Fibroblast of mammary gland (primary cell): ENCODE measurements at places on chromosomes 12 and 14.

- DNase-seq: peak; percentile 14
Measured at GRCh38 chr14:37037636-37038387, 134.6 kb downstream of the SLC25A21 start.

GRCh38 chr14:100398044-100398443 lies 74.9 kb downstream of the SLC25A47 start:
- no peak for DNase-seq

GRCh38 chr14:90384543-90384911 lies 12.3 kb upstream of the CALM1 start:
- DNase-seq: peak; percentile 53

DNA sequence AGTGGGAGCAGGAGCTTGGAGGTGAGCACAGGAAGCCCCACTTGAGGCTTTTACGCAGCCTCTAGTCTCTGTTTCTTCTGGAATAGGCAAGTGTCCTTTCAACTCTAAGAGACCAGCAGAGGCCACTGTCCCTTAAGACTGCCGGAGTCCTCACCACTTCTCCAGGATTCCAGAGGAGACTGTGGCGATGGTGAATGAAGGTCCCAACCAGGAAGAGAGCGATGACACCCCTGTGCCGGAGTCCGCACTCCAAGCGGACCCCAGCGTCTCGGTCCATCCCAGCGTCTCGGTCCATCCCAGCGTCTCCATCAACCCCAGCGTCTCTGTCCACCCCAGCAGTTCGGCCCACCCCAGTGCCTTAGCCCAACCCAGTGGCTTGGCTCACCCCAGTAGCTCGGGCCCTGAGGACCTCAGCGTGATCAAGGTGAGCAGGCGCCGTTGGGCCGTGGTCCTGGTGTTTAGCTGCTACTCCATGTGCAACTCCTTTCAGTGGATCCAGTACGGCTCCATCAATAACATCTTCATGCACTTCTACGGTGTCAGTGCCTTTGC lies 442 bp downstream of the FLVCR2 start:
- DNase-seq: peak; percentile 63

DNA sequence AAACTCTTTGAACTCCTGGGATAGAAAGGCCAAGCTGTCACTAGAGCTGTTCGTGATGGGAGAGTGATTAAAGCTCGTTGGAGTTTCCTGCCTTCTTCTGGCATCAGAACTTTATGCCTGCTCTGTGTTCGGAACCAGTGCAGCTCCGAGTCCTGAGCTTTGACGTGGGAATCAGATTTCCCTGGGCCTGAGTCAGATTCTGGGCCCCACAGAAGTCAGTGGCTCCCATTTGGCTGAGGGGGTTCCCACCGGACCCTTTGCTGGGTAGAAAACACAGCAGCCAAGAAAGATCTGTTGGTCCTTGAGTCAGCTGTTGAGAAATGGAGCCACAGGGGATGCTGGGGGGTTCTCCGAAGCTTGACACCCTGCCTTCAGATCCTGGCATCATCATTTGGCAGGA lies 238.0 kb downstream of the CHST11 start:
- DNase-seq: peak; percentile 71

GRCh38 chr12:75432924-75433323 lies 42.0 kb downstream of the GLIPR1L2 start:
- DNase-seq: peak; percentile 9

- no peak for DNase-seq
Measured at GRCh38 chr14:29709490-29709889, 218.2 kb downstream of the PRKD1 start.

DNA sequence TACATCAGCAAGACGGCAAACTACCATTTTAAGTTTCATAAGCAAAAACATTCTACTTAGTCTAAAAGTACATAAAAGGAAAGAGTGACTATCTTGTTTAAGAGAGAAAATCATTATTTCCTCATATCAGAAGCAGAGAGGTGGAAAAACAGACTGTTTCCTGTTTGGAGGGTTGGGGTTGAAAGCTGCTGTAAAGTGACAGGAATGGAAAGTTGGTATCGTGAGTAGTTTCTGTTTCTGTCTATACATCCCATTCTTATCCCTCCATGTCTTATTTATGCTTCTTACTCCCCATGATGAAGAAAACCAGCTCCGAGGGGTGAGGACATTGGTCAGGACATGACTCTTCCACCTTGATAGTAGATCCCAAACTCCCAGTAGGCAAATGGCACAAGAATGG lies 216.5 kb downstream of the EGLN3 start:
- no peak for DNase-seq

DNA sequence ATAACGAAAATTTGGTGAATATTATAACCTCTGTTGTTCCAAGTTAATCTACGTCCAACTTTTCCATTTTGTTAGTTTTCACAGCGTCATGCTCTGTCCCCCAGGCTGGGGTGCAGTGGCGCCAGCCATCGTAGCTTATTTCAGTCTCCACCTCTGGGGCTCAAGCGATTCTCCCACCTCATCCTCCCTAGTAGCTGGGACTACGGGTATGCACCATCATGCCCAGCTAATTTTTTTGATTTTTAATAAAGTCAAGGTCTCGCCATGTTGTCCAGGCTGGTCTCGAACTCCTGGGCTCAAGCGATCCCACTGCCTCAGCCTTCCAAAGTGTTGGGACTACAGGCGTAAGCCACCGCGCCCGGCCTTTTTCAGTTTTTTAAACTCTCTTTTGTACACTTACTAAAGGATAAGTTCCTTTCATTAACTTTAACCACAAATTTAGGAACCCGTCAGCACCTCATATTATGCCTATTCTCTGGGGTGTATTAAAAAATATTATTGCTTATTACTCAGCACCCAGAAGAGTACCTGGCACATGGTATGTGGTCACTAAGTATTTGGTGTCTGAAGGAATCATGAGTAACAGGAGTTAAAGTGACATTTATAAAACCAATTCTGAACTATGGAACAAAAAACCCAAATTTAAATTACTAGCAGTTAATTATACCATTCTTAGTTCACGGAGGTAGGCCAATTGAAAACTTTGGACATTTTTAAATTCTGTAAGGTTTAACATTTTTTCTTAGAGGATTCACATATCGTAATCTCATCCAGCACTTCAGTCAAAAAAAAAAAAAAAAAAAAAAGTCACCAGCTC lies 925 bp upstream of the MIPOL1 start:
- peak; percentile 42 for DNase-seq

DNA sequence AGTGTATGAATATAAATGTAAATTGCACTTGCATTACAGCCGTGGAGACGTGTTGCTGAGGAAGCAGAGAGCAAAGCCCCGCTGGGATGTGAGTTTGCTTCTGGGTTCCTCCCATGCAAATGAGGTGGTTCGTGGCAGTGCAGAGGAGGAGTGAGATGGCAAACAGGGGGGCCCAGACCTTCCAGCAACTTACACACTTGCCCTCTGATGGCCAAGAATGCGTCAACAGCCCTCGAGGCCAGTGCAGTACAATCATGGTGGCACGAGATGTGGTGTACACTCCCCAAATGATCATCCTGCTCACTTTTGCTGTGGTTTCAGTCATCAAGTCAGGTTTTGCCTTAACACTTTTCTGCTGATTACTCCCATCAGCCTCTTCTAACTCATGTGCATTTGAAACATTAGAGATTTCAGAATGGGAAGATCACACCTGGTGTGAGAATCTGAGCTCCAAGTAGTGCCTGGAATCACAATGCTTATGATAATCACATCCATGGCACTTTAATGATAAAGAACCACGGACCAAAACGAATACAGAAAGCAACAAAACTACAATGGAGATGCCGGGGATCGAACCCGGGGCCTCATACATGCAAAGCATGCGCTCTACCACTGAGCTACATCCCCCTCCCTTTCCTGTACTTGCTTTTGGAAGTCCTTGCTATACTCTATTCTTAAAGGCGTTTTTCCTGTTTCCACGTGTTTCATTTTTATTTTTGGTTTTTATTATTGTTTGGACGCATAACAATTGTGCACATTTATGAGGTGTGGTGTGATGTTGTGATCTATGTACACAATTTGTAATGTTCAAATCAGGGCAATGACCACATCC lies 7.0 kb upstream of the UBC start:
- DNase-seq: peak; percentile 68

DNA sequence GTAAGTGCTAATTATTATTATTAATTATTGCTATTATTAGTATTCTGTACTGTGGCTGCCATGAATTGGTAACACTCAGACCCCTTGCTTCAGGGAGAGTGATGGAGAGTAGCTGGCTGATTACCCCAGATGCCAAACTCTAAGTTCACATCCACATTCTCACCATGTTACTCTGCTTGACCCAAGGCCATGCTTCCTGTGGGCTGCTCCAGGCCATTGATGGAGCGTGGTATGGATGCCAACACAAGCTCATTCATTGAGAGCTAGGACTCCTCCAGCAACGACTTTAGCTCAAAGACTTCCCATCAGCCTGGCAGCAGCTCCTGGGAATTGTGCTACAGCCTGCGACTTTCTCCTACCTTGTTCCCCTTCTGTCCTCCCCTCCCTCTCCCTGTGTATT lies 233.4 kb downstream of the MSRB3 start:
- DNase-seq: no peak

DNA sequence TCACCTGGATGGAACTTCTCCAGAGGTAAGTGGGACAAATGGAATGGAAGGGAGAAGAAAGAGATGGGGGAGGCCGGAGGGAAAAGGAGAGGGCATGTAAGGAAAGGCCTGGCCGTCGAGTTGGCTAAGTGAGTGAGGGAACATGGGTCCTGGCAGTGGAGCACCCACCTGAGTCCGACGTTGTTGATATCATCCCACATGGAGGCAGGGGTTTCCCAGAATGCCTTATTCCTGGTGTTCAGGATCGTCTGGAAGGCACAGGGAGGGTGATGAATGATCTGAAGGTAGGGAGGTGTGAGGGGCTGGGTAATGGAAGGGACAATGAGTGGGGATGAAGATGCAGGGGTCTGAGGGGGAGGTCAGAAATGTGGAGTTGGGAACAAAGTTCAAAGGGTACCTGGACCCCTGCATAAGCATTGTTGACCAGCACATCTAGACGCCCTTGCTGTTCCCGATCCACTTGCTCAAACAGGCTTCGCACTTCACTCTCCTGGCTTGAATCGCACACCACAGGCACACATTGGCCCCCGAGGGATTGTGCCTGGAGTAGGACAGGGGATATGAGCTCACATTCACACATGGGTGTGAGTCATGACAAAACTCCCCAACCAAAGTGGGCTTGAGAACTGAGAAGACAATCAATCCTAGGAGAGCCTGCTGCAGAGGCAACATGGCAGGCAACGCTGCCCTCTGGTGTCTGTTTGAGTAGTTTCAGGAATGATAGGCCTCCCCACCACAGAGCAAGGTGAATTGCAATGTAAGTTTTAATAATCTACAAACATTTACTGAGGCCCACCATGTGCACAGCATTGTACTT lies 3.0 kb downstream of the DHRS1 start:
- DNase-seq: peak; percentile 96

DNA sequence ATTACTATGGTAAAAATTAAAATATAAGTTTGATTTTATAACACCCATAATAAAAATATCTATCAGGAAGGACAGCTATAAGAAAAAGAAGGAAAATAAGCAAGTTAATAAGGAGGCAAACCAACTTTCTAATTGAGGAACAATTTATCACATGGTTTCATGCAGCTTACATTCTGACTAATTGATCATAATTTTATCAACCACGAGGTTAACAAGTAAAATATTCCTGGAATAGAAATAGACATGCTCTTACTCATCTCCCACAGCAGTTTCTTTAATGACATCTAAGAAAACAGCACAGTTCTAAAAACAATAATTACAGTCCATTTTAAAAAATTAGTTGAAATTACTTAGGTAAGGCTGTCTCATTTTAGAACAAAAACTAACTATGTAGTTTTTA lies 130.8 kb upstream of the KRR1 start:
- peak; percentile 57 for DNase-seq

DNA sequence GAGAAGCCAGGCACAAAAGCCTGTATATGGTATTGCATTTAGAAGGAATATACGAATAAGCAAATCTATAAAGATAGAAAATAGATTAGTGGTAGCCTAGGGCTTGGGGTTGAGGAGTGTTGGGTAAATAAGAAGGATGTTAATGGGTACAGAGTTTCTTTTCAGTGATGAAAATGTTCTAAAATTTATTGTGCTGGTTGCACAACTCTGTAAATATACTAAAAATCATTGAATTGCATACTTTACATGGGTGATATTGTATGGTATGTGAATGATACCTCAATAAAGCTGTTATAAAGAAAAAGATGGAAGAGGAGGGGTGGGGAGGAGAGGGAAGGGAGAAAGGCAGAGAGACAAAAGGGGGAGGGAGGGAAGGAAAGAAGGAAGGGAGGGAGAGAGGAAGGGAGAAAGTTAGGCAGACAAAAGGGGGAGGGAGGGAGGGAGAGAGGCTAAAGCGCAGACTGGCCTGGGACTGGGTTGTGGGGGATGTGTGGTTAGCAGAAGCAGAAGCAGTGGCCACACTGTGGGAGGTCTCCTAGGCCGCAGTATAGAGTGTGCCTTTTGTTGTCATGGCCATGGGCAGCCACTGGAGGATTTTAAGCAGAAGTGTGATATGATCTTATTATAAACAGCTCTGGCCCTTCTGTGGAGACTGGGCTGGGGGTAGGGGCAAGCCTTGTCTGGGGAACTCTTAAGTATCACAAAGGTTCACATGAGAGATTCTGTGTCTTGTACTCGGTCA lies 73.6 kb upstream of the ELK3 start:
- DNase-seq: no peak

DNA sequence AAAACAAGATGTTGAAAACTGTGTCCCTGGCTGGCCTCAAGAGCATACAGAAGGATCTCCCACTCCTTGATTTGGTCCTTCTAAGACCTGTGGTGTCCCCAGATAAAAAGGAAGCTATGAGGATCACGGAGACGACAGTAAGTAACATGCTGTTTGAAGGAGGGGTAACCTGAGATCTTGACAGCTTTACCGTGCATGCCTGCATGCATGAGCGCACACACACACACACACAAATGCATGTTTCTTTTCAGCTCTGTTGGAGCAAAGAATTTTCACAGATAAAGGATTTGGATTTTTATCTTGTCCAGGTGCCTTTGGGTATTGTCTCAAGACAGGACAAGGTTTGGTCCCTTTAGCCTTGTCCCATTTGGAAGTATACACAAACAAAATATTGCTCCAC lies 411.6 kb upstream of the CCDC196 start:
- DNase-seq: no peak

DNA sequence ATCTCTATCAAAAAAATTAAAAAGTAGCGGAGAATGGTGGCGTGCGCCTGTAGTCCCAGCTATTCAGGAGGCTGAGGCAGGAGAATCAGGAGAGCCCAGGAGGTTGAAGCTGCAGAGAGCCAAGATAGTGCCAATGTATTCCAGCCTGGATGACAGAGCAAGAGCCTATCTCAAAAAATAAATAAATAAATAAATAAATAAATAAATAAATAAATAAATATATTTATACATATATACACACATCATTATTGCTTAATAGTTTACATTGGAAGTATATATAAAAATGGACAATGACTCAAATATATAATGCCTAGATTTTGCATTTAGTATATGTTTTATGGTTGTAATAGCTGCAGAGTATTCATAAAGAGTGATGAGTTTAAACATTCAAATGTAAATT lies 53.1 kb downstream of the TOGARAM1 start:
- no peak for DNase-seq

- peak; percentile 68 for DNase-seq
Measured at GRCh38 chr12:40622246-40622838, 69.9 kb upstream of the CNTN1 start.

DNA sequence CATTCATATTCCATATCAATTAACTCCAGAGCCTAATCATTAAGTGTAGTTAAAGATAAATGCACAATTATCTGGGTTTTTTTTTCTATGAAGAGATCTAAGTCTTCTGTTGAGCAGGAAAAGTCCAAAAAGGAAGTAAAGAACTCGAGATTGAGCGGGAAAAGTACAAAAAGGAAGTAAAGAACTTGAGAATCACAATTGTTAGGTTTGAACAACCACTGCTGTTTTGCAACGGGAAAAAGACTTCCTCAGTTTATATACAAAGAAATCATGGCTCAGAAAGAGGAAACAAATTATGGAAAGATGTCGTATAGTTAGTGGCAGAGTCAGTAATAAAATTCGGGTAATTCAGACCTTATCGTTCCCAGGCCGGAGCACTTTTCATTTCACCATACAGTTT lies 63.3 kb downstream of the PPP1R12A start:
- DNase-seq: no peak
